Memory B cell (primary cell): ENCODE measurements at places on chromosomes 1 and 21.

DNA sequence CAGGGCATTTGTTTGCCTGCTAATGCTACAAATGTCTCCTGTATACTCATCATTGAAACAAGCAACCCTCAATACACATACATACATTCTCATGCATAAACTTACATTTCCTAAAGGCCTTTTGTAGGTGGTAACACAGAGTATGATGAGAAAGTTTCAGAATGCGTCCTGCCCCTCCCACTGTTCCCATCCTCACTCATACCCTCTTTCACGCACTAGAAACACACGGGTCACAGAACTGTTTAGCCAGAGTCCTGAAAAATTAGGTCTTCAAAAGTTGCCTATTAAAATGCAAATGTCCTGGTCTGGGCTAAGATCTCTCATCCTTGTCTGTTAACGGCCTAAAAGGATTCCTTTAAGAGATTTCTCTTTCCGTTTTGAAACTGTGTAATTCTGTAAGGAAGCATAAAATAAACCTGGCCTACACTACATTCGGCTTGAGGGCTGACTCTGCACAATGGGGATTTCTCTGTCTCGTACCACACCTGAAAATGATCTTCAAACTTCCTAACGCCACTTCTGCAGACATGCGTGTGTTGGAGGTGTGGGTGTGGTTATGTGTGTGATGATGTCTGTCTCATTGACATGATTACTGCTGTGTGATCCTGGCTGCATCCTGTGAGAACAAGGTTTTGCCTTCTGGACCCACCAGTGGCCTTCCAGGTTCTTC is 5.3 kb upstream of the FCER1A start:
- no peak overlapping the region for H3K4me3 ChIP-seq
- H3K27ac ChIP-seq: no peak overlapping the region
- H3K4me1 ChIP-seq: no peaks in the 10 kb centered on the region
- peaks cover 2% of the 10 kb centered on the region for H3K27me3 ChIP-seq
- no peak for DNase-seq

- H3K4me3 ChIP-seq: no peak overlapping the region
- H3K27me3 ChIP-seq: peaks cover 11% of the 10 kb centered on the region
- DNase-seq: no peak
- H3K36me3 ChIP-seq: no peaks in the 10 kb centered on the region
- no peaks in the 10 kb centered on the region for H3K4me1 ChIP-seq
These were observed 58.1 kb downstream of the CASZ1 start for GRCh38 chr1:10738061-10739058.

GRCh38 chr1:183310753-183311479 is 107.3 kb downstream of the NMNAT2 start:
- H3K36me3 ChIP-seq: no peaks in the 10 kb centered on the region
- H3K4me1 ChIP-seq: peaks cover 3% of the 10 kb centered on the region

DNA sequence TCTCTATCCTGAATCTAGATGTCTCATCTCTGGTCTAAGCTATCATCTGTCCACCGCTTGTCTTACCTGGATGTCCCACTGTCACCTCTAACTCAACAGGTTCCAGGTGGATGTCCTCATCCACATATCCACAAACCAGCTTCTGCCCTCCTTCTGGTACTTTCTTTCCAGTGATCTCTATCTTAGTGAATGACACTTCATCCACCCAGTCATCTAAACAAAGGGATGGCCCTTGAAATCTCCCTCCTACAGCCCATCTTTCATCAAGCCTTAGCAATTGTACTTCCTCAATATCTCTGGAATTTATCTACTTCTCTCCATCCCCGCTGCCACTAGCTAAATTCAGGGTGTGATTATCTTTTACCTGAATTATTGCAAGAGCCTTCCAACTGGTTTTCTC is 33.9 kb upstream of the SERBP1 start:
- peaks cover 11% of the 10 kb centered on the region for H3K27me3 ChIP-seq
- H3K36me3 ChIP-seq: no peaks in the 10 kb centered on the region
- H3K27ac ChIP-seq: no peak overlapping the region
- no peak overlapping the region for H3K4me3 ChIP-seq
- DNase-seq: no peak

DNA sequence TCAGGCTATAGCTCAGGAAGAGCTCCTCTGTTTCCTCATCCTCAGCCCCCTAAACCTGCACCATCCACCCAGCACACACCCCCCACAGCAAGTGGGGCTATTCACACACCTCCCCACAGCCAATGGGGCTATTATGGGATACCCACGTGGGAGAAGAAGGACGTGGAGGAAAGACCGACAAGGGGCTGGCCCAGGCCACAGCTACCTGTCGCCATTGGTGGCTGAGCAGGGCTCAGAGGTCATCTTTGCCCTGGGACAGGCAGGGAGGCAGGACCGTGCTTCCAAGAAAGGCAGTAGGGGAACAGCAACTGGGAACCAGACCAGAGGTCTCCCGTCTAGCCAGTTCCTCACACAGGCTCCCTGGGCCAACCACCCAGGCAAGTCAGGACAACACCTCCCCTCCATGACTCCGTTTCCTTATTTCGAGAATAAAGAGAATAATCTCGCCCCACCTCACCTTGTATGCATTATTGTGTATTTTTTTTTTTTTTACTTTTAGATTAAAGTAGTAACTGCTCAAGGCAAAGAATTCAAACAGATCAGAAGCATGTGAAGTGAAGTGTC is 92.3 kb upstream of the TARDBP start:
- no peak overlapping the region for H3K27ac ChIP-seq
- H3K27me3 ChIP-seq: peaks cover 8% of the 10 kb centered on the region

- H3K27ac ChIP-seq: no peak overlapping the region
- no peaks in the 10 kb centered on the region for H3K4me1 ChIP-seq
- DNase-seq: no peak
These were observed 59.5 kb upstream of the WLS start for GRCh38 chr1:68291688-68292384.

DNA sequence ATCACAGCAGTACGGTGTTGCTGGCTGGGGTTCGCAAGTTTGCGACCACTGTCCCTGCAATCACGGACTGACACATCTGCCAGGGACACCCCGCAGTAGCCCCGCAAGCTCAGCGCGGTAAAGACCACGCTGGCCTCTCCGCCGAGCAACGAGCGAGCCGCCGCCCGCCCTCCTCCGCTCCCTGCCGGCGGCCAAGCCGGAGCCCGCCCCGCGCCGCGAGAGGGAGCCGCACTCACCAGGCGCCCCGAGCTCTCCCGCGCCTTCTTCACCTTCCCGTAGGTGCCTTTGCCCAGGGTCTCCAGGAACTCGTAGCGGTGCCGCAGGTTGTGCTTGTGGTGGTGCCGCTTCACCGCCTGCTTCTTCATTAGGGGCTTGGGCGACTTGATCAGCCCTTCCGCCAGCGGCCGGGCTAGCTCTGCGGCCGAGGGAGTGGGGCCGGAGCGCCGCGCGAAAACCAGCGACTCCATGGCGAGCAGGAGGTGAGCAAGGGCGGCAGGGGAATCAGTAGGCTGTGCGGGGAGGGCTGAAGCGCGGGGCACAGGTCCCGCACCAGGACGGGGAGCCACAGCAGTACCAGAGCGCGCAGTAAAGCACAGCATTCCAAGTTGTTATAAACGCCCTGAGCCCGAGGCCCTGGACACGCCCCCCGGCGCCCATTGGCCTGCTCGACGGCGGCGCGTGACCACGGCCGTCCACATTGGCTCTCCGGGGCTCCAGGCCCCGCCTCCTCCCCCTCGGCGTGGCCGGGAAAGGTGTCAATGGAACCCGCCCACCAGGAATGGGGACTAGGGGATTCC is at the start of gene NUAK2:
Gene NUAK2 (minus strand): TSS at position 584 of the 797 bp plus-strand sequence. CDS start 117 bp downstream, at position 467.
- H3K4me1 ChIP-seq: peaks cover 51% of the 10 kb centered on the region
- peak; percentile 82 for DNase-seq
- H3K27me3 ChIP-seq: no peaks in the 10 kb centered on the region
- peak within 1 kb of the TSS; percentile 99 for H3K27ac ChIP-seq
- H3K4me3 ChIP-seq: peak within 1 kb of the TSS; percentile 100

GRCh38 chr1:247467129-247467528 is 9.2 kb upstream of the OR2B11 start:
- no peak overlapping the region for H3K4me3 ChIP-seq
- H3K27ac ChIP-seq: no peak overlapping the region
- H3K4me1 ChIP-seq: no peaks in the 10 kb centered on the region
- no peaks in the 10 kb centered on the region for H3K36me3 ChIP-seq

DNA sequence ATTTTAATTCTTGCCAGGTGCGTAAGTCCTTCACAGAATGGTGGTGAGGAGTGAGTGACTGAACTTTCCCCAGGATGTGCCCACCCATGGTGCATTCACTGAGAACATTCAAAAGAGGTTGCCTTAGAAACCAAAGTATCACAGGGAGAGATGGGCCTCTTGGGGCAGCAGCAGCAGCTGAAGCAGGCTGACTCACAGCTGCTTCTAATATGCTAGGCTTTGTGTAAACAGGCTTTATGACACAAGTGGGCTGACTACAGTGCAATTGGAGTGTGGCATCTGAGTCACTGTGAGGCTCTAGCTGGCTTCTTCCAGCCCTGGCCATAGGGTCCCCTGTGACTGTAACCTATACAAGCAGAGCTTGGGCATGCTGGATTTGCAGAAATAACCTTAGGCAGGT is 12.6 kb downstream of the PIGP start:
- no peaks in the 10 kb centered on the region for H3K27me3 ChIP-seq
- DNase-seq: no peak
- peaks cover 5% of the 10 kb centered on the region for H3K36me3 ChIP-seq
- H3K4me3 ChIP-seq: no peak overlapping the region

DNA sequence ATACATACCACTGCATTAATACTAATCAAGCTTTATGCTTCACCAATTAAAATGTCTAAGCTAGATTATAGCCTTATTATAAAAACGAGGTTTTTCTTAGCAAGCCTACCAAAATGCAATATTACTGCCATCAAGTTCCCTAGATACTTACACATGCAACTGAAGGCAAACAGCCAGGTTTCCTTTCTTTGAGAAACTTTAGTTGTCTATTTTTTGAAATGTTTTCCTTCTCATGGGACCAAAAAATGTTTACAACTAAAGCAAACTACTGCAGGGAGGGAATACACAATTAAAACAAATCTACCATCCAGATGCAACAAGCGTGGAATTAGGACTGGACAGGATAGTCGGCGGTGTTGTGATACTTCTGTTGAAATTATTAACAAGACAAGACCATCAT is 1.3 kb downstream of the ZNF644 start:
- peak overlapping the region; percentile 99 for H3K27ac ChIP-seq
- H3K4me1 ChIP-seq: peaks cover 45% of the 10 kb centered on the region
- H3K27me3 ChIP-seq: no peaks in the 10 kb centered on the region
- H3K4me3 ChIP-seq: peak overlapping the region; percentile 94

GRCh38 chr21:25836396-25836795 is 101.6 kb downstream of the GABPA start:
- DNase-seq: no peak
- peaks cover 2% of the 10 kb centered on the region for H3K36me3 ChIP-seq
- peaks cover 23% of the 10 kb centered on the region for H3K27me3 ChIP-seq

GRCh38 chr1:85413169-85413568 is 51.8 kb downstream of the DDAH1 start:
- H3K4me1 ChIP-seq: no peaks in the 10 kb centered on the region
- no peak overlapping the region for H3K4me3 ChIP-seq
- DNase-seq: no peak
- H3K27ac ChIP-seq: no peak overlapping the region
- H3K36me3 ChIP-seq: peaks cover 6% of the 10 kb centered on the region

- no peak overlapping the region for H3K27ac ChIP-seq
- no peaks in the 10 kb centered on the region for H3K27me3 ChIP-seq
- DNase-seq: no peak
- H3K36me3 ChIP-seq: no peaks in the 10 kb centered on the region
- no peak overlapping the region for H3K4me3 ChIP-seq
- H3K4me1 ChIP-seq: peaks cover 17% of the 10 kb centered on the region
These were observed 4.9 kb upstream of the EPS15 start for GRCh38 chr1:51523931-51524330.

DNA sequence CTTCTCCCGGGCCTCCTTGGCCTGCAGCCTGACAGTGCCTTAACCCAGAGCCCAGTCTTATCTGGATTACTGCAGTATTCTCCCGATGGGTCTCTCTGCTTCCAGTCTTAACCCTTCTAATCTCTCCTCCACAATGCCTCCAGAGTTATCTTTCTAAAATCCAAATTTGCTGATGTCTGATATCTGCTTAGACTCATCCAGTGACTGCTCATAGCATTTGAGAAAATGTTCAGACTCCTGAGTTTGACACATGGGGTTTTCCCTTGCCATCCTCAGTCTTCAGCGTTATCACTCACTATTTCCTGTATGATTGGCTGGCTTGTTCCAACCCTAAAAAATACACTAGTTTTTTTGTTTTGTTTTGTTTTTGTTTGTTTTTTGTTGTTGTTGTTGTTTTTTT is 102.0 kb downstream of the FMN2 start:
- H3K4me1 ChIP-seq: peaks cover 2% of the 10 kb centered on the region
- peaks cover 3% of the 10 kb centered on the region for H3K27me3 ChIP-seq
- H3K36me3 ChIP-seq: no peaks in the 10 kb centered on the region
- H3K4me3 ChIP-seq: no peak overlapping the region
- no peak overlapping the region for H3K27ac ChIP-seq

DNA sequence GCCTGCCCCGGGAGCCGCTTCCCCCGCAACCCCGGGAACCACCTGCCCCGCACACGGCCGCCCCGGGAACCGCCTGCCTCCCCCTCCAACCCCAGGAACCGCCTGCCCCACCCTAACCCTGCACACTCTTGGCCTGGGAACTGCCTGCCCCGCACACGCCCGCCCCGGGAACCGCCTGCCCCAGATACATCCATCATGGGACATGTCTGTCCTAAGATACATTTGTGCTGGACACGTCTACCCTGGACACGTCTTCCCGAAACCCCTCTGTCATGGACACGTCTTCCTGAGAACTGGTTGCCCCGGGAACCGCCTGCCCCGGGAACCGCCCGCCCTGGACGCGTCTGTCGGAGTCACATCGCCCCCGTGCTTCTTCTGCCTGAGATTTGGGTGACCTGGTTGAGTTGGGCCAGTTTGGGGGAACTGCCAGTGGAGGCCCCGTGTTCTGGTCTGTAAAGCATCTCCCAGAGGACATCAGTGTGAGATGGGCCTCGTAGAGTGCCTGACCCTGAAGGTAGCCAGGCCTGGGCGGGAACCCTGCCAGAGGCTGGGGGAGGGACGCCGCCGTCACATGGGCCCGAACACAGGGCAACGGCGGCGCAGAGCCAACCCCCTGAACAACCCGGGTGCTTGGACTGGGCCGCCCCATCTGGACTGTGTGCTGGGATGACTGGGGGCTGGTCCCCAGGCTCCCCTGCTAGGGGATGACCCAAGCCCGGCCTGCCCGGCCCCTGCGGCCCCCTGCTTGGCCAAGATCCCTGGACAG is 3.6 kb downstream of the PERM1 start:
- no peak for DNase-seq
- peak overlapping the region; percentile 62 for H3K4me3 ChIP-seq
- H3K27ac ChIP-seq: no peak overlapping the region
- H3K27me3 ChIP-seq: peaks cover 23% of the 10 kb centered on the region

DNA sequence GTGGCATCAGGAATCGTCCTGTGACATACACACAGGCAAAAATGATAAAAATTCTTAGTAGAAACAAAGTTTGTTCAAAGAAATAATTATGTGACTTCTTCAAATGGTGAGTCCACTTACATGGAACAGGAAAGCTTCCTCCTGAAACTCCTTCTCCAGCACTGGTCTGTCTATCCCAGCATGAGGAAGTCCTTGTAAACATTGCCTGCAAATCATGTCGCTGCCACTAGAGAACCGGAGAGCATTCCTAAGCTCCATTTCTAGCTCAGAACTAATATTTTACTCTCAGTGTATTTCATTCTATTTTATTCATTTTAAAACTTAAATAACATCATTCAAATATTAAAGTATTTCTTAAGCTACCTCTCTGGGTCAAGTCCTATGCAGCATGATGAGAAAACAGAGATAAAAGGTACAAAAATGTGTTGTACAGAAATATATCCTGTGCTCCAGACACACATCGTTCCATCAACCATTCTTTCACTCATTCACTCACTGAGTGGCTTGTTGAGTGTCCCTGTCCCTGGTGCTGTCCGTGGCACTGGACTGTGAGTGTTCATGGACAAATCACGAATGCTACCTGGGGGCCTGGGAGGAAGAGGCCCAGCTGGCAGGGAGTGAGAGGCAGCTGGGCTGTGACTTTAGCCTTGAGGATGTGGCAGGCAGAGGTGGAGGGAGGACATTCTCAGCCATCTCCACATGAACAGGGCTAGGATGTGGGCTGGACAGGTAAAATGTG is 10.0 kb downstream of the CYP4A22 start:
- no peak overlapping the region for H3K27ac ChIP-seq
- DNase-seq: no peak
- no peak overlapping the region for H3K4me3 ChIP-seq
